ENCODE measurements at places on chromosomes 4 and X.
A peak's percentile ranks its signal among the peaks of the same experiment; 100 is the strongest.

DNA sequence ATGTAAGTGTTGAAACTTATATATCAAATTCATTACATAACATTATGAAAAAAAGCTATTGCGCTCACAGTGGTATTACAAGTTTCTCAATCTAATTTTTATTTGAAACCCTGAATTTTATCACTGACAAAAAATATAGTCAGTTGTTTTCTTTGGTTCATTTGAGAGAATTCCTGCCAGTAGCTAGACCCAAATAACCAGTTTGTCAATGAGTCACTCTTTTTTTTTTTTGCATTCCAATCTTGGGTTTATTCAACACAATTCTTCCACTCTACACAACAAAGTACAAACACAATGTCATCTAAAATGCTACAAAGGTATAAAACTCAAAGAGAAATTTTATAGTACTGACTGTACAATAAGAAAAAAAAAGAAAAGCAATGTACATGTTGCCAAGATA lies 13.1 kb downstream of the HPF1 start:
- DNase-seq, result no peak

DNA sequence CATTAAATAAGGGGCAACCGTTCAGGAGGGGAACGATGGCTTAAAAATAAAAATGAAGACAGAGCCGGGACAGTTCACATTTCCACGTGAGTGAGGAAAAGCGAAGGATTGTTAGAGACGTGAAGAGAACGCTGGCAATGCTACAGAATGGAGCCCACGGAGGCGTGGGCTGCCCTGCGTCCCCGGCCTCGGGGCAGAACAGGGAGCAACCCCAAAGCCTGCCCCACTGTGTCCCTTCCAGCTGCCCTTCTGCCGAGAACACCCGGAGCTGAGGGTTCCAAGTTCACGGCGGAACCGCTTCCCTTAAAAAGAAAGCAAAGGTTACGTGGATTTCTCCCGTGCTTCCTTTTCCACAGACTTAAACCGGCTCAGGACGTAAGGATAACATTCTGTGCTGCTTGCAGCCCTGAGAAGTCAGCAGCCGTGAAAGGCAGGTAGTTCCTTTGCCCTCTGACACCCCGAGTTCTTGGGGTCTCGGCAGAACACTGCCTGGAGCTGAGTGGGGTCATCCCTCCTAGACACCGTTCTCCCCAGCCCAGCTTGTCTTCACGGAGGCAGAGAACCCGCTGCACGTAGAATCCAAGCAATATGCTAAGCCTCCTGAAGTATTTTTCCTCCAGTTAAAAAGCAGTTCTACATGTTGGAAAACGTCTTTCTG lies 14.2 kb downstream of the DHRSX start:
- no peak for DNase-seq

GRCh38 chrX:11336201-11336600 lies 43.0 kb downstream of the AMELX start:
- no peak for DNase-seq

DNA sequence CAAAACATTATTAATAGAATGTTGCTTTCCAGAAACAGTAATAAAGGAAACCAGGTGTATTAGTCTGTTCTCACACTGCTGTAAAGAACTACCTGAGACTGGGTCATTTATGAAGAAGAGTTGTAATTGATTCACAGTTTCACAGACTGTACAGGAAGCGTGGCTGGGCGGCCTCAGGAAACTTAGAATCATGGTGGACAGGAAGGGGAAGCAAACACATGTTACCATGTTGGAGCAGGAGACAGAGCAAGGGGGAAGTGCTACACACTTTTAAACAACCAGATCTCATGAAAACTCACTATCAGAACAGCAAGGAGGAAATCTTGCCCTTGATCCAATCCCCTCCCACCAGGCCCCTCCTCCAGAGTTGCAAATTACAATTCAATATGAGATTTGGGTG lies 815.8 kb downstream of the TRIML1 start:
- no peak for DNase-seq

GRCh38 chr4:156999175-156999517 lies 27.5 kb upstream of the PDGFC start:
- peak; percentile 68 for DNase-seq

DNA sequence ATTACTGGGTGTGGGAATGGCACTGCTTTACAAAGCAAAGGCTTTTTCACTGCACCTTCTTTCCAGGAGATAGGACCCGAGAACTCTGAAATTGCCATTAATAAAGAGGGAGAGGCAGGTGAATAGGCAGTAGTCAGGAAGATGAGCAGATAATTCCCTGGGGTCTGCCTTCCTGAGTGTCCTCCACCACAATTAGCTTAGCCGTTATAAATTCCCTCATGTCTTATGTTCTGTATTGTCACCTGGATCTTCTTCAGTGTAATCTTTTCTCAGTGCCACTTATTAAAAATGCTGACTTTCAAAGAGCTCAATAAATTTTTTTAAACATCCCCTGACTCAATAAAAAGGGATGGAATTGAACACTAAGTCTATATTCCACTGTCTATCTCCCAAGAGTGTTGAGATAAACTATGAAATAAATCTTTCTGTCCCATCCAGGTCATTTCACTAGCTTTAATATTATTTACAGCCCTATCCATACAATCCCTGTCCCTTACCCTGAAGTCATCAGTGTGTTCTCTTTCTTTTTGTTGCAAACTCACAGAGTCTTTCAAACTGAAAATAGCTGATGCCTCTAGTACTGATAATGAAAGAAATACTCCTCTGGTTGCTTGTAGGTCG lies 272.2 kb upstream of the NRK start:
- no peak for DNase-seq

GRCh38 chr4:74545448-74545847 lies 100.5 kb downstream of the AREG start:
- no peak for DNase-seq

GRCh38 chr4:140330311-140330900 lies 43.0 kb upstream of the SCOC start:
- DNase-seq, result peak; percentile 62

DNA sequence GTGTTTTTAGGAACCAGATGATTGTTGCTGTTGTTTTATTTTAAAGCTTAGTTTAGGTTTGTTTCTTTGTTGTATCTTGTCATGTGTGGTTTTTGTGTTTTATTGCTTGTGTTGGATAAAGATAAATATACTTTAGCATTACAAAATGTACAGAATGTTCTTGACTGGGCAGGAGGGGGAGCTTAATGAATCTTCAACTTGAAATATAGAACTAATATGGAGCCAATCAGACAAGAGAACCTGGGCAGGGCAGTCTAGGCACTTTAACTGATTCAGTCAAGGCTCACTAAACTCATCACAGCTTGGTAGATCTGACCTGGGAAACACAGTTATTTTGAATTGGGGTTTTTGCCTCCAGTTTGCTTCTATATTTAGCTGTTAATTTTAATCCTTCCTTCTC lies 304.2 kb downstream of the ARHGAP24 start:
- no peak for DNase-seq

DNA sequence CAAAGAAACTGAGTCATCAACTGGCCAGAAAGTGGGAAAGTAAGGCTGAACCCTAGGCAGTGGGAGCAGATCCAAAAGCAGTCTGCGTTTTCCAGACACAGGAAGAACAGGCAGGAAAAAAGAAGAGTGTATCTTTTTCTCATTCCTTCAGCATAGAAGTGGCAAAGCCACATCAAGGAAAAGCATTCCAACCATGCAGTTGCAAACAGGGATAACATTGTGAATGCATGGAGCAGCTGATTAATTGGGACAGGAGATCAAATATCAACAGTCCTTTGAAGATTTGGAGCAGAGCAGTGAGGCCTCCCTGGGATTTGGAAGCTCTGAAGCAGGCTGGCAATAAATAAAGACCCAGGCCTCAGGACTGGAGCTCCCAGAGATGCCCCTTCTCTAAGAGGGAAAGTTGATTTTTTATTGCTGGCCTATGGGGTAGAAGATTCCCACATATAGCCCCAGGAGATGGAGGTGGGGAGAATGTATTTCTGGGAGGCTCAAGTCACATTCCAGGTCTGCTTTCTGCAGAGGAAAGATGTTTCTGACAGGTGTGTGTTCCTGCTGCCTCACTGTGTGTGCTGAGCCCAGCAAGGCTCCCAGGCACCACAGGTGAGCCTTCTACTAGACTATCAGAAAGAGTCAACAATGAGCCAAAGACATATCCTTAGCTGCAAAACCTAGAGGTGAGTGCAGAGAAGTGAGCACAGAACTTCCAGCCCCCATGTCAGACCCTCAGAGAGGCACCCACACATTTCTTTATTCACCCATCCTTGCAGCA lies 222.5 kb downstream of the RAB28 start:
- DNase-seq, result no peak

- DNase-seq, result no peak
Measured at GRCh38 chr4:134327274-134328122, 125.9 kb upstream of the PABPC4L start.

GRCh38 chrX:27840881-27841280 lies 33.1 kb downstream of the MAGEB10 start:
- no peak for DNase-seq

DNA sequence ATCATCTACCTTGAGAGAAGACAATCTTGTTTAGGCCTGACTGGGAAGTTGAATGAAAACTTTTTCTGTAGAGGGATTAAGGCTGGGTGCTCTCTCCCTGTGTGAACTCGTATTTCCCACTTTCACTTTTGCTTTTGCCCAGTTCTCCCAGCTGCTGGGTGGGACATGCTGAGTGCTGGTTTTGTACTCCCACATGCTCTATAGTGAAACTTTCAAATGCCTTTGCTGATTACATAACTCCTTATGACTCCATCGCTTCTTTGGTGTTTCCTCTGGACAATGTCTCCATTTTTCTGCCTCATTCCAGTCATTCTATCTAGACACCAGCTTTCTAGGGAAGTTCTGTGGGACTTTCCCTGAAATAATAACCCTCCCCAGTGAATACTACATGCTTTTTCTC lies 100.5 kb downstream of the CLNK start:
- DNase-seq, result peak; percentile 96

DNA sequence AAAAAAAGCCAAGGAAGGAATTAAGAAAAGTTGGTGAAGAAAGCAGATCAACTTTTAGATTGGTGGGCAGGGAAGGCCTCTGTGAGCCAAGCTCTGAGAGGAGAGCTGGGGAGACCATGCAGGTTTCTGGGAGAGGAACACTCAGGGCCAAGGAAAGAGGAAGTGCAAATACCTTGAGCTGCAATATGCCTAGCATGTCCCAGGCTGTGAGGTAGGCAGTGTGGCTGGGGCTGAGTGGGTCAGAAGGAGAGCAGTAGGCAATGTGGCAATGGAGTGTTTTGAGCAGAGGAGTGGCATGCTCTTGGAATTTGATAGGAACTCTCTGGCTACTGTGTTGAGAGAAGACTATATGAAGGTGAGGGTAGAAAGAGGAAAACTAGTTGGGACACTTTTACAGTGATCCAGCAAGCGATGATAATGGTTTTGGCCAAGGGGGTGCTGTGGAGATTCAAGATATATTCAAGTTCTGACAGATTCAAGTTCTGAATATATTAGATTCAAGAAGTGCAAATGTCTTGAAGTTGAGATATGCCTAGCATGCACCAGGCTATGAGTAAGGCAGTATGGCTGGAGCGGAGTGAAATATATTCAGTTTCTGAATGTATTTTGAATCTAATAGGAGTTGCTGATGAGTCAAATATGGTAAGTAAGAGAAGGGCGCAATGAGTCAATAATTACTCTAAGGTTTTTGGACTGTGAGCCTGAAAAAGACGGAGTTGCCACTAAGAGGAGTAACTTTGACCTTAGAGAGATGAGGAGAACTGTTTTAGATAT lies 172.5 kb downstream of the CAMK2D start:
- DNase-seq, result no peak

DNA sequence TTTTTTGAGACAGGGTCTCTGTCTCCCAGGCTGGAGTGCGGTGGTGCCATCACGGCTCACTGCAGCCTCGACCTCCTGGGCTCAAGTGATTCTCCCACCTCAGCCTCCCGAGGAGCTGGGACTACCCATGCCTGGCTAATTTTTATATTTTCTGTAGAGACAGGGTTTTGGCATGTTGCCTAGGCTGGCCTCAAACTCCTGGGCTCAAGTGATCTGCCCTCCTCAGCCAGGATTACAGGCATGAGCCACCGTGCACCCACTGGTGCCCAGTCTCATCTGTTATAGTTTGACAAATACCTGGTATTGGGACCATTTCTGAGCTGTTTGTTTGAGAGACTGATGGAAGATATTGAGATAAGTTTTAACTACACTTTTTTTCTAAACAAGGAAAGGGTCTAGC lies 57.5 kb upstream of the SMIM10 start:
- no peak for DNase-seq

GRCh38 chr4:36392024-36392423 lies 110.6 kb downstream of the DTHD1 start:
- no peak for DNase-seq

GRCh38 chr4:57640391-57641100 lies 530.4 kb upstream of the IGFBP7 start:
- no peak for DNase-seq

- no peak for DNase-seq
Measured at GRCh38 chr4:15063341-15063740, 61.1 kb downstream of the CPEB2 start.

DNA sequence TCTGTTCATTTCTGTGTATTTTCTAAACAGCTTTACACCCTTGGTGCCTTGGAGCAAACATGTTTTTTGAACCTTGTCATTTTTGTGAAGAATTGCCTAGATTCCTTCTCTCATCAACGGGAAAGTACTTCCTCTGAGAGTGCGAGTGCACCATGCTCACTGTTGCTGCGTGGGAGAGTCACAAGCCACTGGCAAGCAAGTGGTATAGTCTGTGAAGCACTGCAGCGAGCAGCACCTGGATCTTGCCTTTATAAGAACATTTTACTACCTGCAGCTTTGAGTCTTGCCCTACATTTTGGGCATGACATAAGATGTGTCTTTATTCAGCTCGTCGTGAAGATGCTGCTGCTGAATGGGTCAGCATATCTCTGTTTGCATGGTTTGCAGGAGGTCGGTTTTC lies 44.9 kb downstream of the HADH start:
- no peak for DNase-seq

DNA sequence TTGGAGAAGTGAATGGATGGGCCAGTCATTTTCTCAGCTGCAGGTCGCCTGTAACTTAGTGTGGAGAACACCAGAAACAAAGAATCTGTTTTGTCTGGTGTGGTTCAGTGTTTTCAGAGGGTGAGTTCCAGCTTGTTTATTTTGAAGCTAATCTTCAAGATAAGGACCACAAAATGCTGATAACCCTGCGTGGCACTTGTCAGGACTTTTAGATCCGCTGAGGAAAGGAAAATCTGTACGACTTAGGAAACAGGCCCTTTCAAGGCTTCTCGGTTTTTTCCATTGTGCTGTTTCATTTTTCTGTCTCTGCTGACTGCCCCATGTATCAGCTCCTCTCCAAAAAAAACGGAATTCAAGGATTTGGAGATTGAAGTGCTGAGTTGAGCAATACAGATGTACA lies 8.7 kb upstream of the ANAPC4 start:
- no peak for DNase-seq

DNA sequence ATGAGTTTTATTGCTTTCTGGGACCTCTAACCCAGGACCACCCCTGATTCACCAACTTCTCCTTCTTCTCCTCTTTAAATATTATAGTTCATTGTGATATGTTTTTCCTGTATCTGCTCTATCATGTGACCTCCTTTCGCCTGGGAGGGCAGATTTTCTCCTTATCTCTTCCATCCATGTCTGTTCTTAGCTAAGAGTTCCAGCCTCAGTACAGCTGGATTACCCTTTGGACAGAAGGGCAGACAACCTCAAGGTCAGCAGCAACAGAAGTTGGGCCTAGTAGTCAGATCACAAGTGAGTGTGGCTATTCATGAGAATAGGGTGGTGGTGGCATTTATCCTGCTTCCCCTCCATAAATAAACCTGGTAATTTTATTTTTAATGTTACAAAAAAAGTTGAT lies 5.7 kb upstream of the XK start:
- no peak for DNase-seq

- no peak for DNase-seq
Measured at GRCh38 chr4:29966386-29966785, 753.8 kb upstream of the PCDH7 start.

All from suppressor macrophage treated with lipopolysaccharide for 1 hour (primary cell).